Effector memory CD4-positive, alpha-beta T cell (primary cell): ENCODE measurements at places on chromosomes 13 and 19.

DNA sequence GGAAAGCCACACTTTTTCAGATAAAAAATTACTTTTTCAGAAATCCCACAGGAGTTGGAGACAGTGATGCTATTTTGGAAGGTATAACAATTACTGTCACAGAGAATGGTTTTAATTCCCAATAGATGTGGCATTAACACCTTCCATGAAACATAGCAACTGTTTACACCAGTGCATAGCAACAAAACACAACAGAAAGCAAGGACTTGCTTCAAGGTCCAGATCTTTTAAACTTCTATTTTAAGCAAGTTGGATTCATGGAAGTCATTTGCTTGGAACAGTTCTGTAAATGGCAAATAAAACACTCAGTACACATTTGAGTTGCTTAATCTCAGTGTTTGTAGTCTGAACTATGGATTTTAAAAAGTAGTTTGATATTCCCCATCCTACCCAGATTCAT lies 385.9 kb upstream of the SPRY2 start:
- DNase-seq = no peak

DNA sequence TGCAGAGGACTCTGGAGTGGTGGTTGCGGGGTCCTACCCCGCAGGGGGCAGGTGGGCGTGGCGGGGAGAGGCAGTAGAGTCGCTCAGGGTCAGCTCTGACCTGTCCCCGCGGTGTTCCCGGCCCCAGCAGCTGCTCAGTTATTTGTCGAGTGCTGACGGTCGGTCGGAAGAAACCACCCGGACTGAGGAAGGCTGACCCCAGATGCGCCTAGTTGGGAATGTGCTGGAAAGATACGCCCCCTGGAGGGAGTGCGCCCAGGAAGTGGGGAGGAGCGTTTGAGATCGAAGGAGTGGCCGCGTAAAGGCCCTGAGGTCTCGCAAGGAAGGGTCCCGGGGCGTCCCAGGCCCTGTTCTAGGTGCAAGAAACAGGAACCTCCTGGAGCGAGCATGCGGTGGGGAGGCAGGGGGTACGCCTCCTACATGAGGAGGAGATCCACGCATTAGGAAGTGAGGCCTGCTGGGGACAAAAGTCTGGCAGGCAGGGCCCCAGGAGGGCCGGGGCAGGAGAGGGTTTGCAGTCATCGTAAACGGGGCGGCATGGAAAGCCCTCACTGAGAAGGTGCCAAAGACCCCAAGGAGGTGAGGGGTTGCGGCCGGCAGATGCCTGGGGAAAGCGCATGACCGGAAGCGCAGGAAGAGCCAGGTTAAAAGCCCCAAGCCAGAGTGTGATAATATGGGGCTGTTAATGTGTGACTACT lies 9.2 kb downstream of the CCDC8 start:
- DNase-seq = no peak

DNA sequence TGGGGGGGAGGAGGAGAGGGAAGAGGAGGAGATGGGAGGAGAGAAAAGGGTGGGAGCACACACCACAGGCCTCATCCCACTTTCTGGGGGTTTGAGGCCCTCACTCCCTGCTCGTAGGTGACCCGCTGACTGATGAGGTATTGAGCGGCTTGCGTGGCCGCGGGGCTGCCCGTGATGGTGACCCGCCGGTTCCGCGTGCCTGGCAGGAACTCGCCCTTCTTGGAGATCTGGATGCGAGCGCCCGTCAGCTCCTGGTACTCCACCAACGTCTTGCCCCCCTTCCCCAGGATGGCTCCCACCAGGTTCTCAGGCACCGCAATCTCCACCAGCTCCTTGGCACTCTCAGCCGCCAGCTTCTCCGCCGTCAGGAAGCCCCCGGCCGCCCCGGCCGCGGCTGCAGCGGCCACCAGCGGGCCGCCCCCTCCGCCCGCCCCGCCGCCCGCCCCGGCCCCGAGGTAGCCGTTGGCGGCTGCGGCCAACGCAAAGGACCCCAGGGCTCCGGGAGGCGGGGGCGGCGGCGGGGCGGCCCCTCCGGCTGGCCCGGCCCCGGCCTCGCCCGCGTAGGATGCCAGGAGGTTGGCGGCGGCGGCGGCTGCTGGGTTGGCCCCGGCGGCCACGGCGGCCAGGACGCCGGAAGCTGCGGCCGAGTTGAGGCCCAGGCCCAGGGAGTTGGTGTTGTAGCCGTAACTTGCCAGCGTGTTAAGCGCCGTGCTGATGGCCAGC lies 25.4 kb upstream of the NANOS2 start:
- no peak for DNase-seq

- DNase-seq = no peak
Measured at GRCh38 chr13:93834051-93834450, 607.4 kb downstream of the GPC6 start.

GRCh38 chr13:48531416-48532255 lies 1.2 kb downstream of the RCBTB2 start:
- no peak for DNase-seq

GRCh38 chr13:94595001-94595949 lies 677 bp downstream of the TGDS start:
- no peak for DNase-seq

GRCh38 chr19:53112286-53112685 lies 9.1 kb upstream of the ZNF160 start:
- DNase-seq = no peak

- DNase-seq = no peak
Measured at GRCh38 chr13:59261928-59262488, 901.7 kb downstream of the DIAPH3 start.

DNA sequence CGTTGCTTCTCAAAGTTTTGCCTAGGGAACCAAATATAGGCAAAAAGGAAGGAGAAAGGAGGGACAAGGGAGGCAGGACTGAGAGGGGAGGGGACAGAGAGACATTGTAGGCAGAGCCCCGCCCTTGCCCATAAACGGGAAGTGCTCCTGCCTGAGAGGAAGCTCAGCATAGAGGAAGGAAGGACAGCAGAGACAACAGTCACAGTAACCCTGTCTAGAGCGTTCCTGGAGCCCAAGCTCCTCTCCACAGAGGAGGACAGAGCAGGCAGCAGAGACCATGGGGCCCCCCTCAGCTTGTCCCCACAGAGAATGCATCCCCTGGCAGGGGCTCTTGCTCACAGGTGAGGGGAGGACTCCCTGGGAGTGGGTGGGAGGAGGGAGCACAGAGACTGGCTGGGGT lies at the start of gene CEACAM21:
Gene CEACAM21, plus strand, starts transcription at position 169 of the 400 bp plus-strand sequence. Its CDS starts 109 bp downstream, at position 278.
- no peak for DNase-seq

DNA sequence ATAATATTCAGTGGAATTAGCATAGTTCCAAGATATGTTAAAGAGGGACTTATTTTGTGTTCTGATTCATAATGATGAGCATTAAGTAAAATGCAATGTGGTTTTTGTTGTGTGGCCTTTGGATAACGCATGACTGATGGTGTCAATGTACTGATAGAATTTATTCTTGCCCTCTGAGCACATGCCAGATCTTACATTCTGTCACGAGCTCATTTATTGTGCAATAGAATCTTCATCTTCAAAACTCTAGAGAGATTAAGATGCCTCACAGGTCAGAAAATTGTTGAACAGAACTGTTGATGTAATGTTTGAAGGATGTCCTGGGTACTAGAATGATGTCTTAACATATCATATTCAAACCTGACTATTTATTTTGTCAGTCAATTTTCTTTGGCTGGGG lies 148.0 kb upstream of the HTR2A start:
- no peak for DNase-seq

DNA sequence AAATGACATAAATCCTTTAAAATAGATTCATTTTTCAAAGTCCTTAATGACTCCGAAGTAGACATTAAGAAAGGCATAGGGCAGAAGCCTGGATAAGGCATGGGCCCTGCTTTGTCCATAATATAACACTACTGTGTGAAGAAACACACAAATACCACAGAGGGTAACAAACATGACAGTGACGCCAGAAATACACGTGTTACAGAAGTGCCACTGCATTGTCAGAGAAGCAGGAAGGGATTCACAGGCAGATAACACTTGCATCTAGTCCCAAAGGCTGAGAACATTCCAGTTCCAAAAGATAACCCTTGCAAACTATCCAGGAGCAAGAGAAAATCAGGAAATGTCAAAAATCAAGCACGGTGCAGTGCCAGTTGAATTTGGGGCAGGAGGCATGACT lies 633.2 kb downstream of the LIG4 start:
- no peak for DNase-seq

DNA sequence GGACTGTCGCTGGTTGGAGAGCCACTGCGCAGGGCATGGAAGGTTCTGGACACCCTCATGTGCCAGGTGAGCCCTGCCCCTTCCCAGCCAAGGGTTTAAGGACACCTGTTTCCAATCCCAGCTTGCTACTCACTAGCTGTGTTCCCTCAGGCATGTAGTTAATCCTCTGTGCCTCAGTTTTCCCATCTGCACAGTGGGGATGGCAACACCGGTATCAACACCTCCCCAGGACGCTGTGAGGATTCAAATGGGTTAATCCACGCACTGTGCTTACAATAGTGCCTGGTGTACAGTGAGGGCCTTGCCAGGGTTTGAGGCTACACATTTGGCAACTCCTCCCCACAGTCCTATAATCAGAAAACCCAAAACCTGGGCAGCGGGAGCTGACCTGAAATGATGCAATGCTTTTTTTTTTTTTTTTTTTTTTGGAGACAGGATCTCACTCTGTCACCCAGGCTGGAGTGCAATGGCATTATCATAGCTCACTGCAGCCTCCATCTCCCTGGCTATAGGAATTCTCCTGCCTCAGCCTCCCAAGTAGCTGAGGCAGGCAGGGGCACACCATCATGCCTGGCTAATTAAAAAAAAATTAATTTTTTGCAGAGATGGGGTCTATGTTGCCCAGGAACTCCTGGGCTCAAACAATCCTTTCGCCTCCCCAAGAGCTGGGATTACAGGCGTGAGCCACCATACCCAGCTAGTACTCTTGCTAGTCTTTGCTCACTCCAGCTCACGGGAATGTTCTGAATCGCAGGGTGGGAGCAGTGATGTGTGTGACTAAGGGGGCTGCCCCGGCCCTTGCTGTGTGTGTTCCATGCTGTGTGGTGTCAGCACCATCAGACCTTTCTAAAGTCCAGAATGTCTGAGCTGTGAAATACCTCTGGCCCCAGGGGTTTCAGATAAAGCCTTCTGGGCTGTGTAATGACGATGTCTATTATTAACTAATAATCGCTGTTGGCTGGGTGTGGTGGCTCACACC lies 2.3 kb downstream of the ACP4 start:
- no peak for DNase-seq

GRCh38 chr19:41951686-41952172 lies 7.4 kb downstream of the RABAC1 start:
- peak; percentile 79 for DNase-seq

- peak; percentile 60 for DNase-seq
Measured at GRCh38 chr19:12676384-12676792, 5.3 kb downstream of the DHPS start.

GRCh38 chr19:18895824-18896341 lies at the start of gene CERS1:
Gene CERS1 (minus strand): TSS chr19:18896158. CDS start chr19:18896072, 86 bp downstream.
- DNase-seq = no peak

- DNase-seq = no peak
Measured at GRCh38 chr19:50967929-50968715, 1.3 kb downstream of the KLK6 start.

DNA sequence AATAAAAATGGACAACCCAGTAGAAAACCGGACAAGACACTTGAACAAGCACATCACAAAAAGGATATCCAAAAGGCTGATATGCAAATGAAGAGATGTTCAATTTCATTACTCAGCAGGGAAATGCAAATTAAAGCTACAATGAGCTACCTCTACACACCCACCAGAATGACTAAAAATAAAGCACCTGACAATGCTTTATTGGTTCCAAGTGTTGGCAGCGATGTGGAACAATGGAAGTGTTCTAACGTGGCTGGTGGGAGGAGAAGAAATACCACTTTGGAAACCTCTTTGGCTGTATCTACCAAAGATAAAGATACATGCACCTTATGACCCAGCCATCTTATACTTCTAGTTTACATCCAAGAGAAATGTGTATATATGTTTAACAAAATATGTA lies 3.7 kb upstream of the ACP7 start:
- no peak for DNase-seq

- no peak for DNase-seq
Measured at GRCh38 chr19:5000120-5000611, 31.3 kb downstream of the KDM4B start.

DNA sequence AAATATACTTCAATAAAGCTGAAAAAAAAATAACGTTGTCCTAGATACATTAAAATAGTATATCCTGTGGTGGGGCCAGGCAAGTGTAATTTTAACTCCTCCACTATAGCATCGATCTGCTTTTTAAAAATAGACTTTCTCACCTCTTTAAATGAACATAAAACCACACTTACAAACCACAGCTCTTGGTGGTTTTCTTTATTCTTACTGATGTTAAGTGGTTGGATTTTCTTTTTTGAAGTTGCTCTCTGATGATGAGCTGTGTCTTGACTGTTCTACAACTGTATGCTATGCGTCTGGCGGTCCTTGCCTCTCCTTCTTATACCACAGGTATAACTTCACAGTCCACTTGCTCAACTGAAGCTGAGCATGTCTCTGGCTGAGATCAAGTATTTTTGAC lies 721.5 kb upstream of the KLHL1 start:
- no peak for DNase-seq

GRCh38 chr13:91158017-91158395 lies 189.5 kb upstream of the MIR17HG start:
- DNase-seq = no peak

GRCh38 chr19:57665261-57665806 lies 3.4 kb upstream of the ZSCAN4 start:
- no peak for DNase-seq

- no peak for DNase-seq
Measured at GRCh38 chr13:45092663-45093062, 27.6 kb upstream of the GTF2F2 start.

GRCh38 chr13:48132961-48133360 lies 38.1 kb upstream of the MED4 start:
- DNase-seq = no peak

DNA sequence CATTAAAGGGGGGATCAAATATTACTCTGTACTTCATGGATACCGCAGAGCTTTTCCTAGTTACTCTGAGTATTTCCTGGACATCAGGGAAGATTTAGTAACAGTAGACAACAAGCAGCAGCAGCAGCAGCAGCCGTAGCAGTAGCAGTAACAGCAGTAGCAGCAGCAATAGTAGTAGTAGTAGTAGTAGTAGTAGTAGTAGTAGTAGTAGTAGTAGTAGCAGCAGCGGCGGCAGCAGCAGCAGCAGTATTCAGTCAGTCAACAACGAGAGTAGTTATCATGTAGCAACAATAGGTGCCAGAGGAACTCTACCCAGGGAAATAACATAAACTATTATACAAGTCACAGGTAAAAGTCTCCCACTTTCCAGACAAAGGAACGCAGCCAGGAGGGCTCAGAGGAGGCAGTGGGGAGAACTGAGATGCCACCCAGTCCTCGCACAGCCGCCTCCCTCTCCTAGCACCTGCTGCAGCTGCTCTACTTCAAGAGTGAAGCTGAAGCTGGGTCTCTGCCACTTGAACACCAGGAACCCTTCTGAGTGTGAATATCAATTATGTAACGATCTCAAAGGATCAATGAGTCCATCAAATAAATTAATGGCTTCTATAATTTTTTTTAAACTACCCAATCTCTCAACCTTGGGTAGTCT lies 1.3 kb upstream of the DOCK9 start:
- no peak for DNase-seq

DNA sequence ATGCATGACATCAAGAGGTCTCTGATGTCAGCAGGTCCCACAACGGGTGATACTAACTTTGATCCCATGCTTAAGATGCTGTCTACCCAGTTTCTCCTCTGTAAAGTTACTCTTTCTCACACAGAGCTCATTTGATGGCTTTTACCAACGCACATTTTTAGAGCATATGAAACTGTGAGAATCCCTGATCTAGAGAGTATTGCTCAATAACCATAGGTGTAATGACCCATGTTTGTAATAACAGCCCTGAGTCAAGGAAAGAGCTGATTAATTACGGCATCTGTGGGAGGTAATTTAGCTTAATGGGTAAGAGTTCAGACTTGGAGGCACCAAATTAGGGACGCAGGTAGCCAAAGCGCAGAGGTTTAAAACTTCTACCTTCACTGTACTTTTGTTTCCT lies 18.0 kb upstream of the IZUMO2 start:
- DNase-seq = no peak
